ENCODE measurements at places on chromosomes 7 and 10.

GRCh38 chr7:3154317-3154716 lies 110.7 kb upstream of the CARD11 start:
- DNase-seq, result no peak

DNA sequence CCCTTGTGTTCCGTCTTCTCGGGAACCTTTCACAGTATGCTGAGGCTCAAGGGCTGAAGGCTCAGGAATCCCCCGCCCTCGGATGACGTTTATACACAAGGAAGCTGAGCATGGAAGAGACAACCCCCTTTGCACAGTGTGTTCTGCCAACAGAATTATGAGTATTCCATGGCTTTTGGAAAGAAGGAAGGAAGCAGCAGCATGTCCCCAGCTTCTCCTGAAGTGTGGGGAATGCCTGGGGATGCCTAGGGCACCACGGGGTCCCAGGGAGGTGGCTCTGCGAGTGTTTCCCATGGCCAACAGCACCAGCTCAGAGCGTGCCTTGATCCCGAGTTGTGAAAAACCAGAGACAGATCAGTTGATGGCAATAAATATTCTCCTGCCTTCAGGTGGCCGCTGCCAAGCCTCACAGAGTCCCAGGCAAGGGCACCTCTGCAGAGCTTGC lies 88.8 kb upstream of the DDC start:
- DNase-seq, result no peak

DNA sequence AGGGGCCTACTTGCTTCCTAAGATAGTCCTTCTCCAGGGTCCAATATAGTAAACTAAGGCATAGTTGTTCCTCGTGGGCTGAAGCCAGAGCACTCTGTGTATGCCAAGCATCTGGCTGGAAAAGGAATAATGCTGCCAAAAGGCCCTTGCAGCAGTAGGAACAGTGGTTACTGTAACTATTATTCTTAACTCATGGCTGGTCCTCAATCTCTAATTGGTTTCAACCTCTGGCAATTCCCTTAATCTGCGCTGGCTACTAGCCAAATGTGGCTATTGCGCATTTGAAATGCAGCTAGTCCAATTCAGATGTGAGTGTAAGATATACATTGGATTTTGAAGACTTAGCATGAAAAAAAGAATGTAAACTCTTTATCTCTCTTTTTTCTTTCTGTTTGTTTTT lies 27.8 kb upstream of the LBX1 start:
- DNase-seq, result no peak

- no peak for DNase-seq
These were observed 45.0 kb downstream of the VOPP1 start for GRCh38 chr7:55527307-55527706.

GRCh38 chr7:6529643-6530042 lies 21.6 kb downstream of the GRID2IP start:
- no peak for DNase-seq

DNA sequence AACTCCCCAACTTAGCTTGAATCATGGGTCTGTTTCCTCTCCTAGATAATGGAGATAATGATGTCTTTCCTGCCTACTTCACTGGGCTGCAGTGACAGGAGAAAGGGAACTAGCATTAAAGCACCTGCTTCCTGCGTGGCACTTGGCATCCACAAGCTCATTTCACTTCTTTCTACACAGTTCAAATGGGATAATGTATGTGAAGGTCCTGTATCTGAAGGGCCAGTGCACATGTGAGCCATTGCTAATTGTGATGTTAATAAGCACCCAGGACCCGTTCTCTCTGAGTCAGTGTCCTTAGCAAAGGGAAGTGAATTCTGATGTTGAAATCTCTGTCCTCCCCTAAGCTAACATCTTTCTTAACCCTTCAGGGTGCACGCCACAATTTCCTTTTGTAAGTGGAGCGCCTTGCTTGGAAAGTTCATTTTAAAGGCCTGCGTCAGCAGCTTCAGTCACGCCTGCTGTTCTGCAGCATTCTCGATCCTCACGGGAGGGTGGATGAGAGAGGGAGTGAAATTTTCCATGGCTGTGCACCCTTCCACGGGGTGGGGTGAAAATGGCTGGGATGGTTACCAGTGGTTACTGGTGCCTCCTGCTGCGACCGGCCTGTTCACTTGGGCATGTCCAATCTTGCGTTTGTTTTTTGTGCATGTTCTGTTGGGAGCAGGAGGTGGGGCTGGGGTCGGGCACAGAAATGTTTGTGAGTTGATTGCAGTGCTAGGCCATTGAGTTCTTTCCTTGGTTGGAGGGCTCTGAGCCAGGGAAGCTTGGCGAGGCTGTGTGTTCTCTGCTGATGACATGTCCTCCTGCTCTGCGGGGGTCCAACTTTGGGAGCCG lies 59.2 kb downstream of the HK1 start:
- peak; percentile 94 for DNase-seq

DNA sequence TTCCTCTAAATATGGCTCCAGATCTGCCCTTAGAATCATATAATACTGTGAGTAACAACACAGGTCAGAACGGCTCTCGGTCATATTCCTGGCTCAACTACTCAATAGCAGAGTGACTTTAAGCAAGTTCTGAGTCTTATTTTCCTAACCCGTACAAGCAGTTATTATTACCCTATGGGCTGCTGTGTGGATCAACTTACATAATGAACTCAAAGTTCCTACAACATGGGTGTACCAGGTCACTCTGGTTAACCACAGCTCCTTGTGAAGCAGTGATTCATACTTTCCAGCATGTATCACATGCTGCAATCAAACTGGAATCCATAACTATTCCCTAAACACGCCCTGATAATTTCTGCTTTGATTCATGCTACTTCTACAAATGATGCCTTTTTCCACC lies 107.3 kb downstream of the LRRN3 start:
- DNase-seq, result peak; percentile 100

- no peak for DNase-seq
These were observed 23.0 kb downstream of the AMZ1 start for GRCh38 chr7:2710901-2711551.

DNA sequence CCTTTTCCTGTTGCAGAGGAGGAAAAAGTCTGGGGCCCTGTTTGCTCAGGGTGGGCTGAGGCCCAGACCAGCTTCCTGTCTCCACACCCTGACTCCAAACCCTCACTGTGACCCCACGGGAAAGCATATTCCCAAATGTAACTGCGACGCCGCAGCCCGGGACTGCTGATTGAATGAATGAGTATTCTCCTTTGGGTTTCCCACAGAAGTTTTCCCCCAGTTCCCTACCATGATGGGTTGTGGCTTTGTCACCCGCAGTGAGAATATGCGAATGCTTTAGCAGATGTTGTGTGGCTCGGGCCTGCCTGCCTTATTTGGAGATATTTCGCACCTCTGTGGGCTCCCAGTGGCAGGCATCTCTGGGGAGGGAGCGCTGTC lies 50.6 kb downstream of the MGMT start:
- DNase-seq, result no peak

Data from fibroblast of lung (primary cell).